ENCODE measurements at places on chromosomes 7 and 10.

DNA sequence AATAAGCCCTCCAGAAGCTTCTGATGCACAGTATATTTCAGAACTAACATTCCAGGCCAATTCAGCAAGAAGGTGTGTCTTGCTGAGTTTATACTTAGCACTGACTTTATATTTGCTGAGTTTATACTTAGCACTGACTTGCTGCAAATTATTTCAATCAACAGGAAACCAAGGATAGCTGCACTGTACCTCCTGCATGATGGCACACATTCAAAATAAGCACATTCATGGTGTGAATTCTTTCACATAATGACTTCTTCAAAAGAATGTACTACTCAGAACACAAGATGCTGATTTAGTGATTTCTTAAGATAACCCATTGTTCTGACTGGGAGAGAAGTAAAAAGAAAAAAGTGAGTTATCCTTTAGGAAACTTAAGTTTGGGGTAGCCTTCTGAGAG lies 52.0 kb downstream of the JAZF1 start:
- no peak for DNase-seq

DNA sequence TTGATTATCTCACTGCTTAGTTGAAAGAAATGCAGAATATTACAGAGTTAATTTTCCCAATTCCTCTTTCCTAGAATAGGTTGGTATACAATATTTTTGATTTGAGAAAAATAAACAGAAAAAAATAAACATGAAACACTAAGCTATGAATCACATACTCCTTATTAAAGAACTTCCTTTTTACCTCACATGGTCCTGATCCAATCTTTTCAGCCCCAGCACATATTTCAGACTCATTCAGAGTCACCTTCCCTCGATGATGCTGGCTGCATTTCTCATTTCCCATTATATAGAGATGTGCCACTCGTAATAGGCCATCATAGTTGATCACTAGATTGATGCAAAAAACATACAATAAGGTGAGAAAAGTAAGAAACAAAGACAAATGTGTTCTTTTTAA lies 64.6 kb downstream of the HGF start:
- DNase-seq = no peak

DNA sequence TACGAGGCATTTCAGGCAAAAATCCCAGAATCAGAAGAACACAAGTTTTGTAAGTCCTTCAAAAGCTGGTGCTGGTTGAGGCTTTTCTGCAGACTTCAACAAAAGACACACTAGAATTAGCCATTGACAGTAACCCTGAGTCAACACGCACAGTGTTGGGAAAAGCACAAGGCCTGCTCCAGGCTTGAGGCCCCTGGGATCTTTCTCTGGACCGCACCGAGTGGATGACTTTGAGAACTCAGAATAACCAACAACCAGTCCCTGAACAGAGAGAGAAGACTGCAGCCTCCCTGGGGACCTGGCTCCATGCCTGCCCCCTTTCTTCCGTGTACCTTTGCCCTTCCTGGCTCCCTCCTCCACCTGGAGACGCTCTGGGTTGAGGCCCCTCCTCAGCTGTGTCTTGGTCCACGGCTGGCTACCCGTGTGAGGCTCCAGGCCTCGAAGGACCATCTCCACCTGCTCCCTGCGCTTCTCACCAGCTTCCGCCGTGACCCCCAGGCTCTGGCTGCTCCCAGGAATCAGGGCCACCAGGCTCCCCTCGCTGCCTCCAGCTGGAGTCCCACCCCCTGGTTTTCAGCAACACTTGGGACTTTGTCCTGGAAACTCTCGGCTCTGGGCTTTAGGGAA lies 28.4 kb downstream of the DIP2C start:
- DNase-seq = no peak

- DNase-seq = no peak
These were observed 96.7 kb downstream of the HTR5A start for GRCh38 chr7:155166673-155167370.

DNA sequence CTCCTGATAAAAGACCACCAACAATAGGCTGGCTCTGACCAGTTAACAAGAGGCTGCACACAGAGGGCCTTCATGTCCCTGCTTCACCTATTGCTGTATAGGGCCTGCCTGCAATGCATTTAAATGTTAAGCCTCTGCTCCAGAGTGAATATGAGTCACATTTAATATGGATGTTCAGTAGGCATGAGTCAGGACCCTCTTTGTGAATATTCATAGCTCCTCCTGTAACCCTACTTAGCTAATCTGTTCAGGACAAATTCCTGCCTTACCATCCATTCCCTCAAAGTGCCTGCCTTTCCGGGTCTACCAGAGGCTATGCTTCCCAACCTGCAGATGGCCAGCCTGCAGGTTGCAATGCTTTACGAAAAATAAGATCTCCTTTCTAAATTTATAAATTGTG lies 32.5 kb downstream of the ARHGAP22 start:
- no peak for DNase-seq

All from NCI-H82 (cell line).